Esophagus muscularis mucosa (tissue), 4 donors: ENCODE measurements at places on chromosomes 13 and 19. TPM values are rescaled to one million over a fixed set of nuclear protein-coding genes. Genes with fewer than 3 reads are reported as not detected.
A peak's percentile ranks its signal among the peaks of the same experiment; 100 is the strongest.

Gene ZNF574
- total RNA-seq = 28.4 TPM

Gene KLK15
- total RNA-seq = not detected

Gene SEMA6B
- 9.8 TPM for total RNA-seq

DNA sequence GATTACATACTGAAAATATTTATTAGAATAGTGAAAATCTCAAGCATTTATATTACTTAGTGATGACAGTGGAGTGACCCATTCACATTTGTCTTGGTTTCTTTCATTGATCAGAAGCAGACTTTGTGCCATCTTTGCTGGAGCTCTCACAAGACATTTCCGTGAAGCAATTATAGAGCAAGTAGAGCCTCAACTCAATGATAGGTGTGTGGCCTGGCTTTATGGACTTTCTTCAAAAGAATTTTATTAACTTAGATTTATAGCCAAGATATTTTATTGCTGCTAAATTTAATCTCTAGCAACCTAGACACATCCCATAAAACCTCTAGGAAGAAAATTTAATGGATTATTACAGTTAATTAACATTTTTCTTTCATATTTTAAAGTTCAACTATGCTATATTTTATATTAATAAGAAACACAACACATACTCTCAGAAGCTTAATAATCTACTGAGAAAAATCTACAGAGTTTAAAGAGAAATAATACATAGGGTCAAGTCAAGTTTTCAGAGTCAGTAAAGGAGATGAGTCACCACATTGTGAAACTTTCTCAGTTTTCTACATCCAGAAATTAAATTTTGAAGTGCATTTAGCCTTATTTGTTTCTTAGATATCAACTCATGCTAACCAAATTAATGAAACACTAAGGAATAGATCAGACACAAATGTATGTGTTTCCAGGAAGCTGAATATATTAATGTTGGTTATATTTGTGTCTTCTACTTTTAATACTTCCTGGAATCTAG is 160.5 kb downstream of the LACC1 start:
- no peak for DNase-seq

DNA sequence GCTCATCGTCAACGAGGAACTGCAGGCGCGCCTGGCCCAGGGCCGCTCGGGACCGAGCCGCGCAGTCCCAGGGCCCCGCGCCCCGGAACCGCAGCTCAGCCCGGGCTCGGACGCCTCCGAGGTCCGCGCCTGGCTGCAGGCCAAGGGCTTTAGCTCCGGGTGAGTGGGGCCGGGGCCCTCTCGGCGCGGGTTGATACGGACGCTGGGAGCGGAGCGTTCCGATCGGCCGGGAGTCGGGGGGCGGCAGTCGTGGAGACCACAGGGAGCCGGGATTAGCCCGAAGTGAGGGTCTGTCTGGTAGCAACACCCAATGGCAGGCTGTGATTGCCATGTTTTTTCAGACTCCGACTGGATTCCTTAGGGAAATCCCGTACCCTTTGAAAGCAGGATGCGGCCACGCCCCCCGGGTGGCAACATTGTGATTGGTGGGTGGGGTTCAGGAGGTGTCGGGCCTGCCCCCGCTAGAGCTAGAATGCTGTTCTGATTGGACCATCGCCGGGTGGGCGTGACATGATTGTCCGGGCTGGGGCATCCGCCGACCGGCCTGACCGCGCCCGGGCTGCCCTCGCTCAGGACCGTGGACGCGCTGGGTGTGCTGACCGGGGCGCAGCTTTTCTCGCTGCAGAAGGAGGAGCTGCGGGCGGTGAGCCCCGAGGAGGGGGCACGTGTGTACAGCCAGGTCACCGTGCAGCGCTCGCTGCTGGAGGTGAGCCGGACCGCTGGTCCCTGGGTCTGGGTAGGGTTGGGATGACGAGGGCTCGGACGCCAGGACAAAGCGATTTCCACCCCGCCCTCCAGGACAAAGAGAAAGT is 11.3 kb downstream of the EPS8L1 start:
- DNase-seq = peak; percentile 98

GRCh38 chr13:109730812-109731335 is 55.5 kb downstream of the IRS2 start:
- DNase-seq = no peak

DNA sequence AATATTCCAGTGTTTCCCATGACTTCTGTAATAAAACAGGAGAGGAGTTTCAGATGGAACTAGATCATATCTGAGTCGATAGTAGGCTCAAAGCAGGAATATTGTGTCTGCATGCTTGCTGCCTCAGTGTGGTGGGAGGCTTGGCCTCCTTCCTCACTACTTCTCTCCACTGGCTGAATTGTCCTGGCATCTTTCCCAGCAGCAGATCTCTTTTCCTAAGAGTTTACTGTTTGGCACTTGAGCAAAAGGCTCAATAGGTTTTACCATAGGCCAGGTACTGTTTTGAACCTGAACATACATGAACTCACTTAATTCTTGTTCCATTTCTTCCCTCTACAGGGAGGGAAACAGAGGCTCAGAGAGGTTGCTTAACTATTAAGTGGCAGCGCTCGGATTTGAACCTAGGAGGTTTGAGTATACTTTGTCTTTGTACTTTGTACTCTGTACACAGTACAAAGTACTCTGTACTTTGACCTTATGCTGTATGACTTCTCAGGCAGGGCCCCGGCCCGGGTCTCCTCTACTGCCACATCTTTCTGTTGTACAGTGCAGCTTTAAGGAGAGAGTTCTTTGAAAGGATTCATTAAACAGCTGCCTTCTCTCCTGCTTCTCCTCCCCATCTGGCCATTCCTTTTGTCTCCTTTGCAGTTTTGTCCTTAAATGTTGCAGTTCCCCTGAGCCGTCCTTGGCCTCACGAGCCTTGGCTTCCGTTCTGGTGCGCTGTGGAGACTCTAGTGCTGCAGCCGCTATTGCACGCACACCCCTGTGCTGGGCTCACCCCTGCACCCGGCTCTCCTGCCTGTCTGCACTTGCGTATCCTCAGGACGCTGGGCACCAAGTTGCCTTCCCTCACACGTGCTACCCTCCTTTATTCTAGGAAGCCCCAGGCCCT is 8.1 kb downstream of the B3GLCT start:
- peak; percentile 90 for DNase-seq

Gene STOML3
- not detected for total RNA-seq

Gene DHRS12
- 15.6 TPM for total RNA-seq

Gene CCDC169
- total RNA-seq = 0.42 TPM

DNA sequence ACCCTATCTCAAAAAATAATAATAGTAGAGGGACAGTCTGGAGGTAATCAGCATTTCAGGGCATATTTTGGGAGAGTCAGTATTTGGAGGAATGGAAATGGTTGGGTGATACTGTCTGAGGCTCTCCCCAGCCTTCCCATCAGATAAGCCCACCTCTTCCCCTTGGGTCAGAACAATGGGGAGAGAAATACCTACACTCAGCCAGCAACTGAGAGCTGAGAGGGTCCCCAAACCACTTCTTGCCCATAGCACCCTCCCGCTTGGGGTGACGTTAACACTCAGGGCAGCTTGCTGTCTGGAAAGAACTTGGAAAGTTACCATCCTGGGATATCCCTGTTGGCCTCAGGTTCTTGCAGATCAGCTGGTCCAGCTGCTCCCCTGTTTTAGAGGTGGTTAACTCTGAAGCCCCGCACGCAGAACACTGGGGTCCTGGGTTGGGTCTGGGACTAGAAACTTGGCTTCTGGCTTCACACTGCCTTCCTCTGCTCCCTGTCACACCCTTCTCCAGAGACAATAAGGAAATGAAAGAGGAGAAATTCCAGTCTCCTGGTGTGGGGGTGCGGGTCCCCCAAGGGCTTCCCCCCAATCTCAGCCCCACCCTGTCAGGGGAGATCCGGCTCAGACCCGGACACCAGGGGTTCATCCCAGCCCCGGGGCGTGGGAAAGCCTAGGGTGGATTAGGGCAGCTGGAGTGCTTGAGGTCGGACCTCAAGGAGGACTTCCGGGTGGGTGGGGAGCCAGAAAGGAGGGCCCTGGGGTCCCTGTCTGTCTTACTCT is 2.5 kb downstream of the FOXA3 start:
- no peak for DNase-seq

DNA sequence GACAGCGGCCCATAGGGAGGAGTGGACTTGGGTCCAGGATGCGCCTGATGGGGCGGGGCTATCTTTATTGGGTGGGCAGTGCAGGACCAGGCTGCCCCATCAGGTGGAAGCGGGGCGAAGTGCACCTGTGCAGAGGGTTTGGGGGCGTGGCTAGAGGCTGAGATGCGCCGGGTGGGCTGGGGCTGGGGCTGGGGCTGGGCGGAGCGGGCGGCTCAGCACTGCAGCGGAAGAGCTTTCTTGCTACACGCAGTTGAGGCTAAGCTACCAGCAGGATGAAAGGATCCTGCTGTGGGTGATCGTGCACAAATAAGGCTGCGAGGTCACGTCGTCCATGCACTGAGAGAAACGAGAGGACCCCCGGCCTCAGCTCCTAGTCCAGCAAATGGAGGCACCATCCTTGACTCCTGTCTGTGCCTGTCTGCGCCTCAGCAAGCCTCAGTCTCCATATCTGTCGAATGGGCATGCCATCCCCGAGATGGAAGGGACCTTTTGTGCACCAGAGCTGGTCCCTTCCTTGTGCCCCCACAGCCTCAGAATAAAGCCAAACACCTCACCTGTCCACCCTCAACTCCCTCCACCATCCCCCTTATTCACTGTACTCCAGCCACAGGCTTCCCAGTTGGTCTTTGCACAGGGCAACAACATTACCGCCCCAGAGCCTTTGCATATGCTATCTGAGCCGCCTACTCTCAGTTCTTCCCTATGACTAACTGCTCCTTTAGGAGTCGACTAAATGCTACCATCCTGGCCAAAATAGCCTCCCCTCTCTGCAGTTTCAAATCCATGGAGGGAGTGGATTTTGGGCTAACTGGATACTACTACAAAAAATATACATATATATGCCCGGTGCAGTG is 21.0 kb upstream of the HOMER3 start:
- no peak for DNase-seq

DNA sequence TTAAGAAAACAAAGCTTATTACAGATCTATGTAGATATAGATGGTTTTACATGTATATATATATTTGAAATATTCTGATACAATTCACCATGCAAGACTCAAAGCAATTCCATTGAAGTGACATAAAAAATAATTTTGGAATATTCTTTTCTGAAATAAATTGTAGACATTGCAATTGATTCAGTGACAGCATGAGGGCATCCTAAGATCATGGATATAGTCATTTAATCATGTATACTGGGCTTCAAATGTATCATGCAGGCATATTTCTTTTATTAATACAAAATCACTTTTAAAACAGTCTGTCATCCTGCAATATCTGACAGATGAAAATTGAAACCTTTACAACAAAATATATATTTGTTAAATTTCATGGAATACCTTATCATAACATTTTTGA is 286.7 kb upstream of the SLITRK6 start:
- DNase-seq = no peak

Gene LHB
- not detected for total RNA-seq

- no peak for DNase-seq
These were observed 19.7 kb upstream of the CPB2 start for GRCh38 chr13:46124531-46124966.

Gene GAPDHS
- not detected for total RNA-seq

- no peak for DNase-seq
These were observed 13.0 kb downstream of the CIC start for GRCh38 chr19:42281827-42282762.

DNA sequence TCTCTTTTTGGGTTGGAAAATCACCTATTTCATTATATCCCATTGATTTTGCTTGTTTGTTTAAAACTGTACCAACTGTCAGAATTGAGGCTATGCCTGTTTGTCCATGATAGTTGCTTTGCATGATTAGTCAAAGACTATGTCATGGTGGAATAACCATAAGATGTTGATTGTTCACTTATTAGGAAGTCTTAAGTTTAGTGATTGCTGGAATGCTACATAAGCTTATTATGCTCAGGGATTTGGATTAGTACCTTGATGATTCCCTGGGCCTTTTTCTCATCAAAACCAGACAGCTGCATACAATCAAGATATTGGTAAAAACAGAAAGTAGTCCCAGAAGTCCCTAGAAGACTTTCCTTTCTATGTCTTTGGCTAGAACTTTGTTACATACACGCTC is 954.7 kb downstream of the PCDH9 start:
- DNase-seq = no peak

- DNase-seq = no peak
These were observed 2.3 kb downstream of the CEBPG start for GRCh38 chr19:33375837-33376159.

DNA sequence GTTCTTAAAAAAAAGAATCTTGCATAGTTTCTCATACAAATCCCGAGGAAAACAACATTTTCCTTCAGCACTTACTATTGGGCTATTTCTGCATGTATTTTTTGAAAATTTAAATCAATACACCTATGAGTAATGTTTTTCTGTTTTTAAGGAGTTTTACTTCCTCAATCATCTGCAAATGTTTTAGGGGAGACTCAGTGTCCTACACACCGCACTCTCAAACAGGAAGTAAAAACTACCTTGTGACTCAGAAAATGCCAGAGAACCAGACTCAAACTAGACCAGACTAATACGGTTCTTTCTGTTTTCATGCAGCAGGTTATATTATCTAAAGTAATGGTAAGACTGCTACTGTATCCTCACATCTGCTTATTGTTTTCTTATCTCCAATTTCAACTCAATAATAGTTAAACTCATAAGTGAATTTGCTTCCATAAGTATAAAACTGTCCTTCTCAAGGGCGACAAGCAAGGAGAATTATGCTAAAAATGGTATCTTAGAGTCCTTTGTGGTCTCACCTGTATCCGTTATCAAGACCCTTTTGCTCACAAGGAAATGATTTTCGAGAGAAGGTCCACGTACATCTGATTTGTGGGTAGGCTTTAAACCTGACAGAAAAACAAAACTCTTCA is 52.5 kb downstream of the FLT3 start:
- no peak for DNase-seq

DNA sequence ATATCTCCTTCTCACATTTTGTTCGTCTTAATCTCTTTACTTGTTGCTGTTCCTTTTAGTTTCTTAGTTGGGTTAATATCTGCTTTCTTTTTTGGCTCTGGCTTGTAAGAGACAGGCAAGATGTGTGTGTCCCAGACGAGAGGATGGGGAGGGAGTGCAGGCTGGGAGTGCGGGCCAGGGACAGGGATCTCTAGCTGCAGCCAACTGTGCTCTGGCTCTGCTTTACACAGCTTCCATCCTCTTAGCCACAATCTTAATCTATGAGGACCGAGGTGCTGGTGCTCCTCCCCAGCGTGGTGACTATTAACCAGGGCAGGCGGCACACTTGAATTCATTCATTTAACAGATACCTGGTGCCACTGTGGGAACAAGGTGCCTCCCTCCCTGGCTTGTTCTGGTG is 70.9 kb upstream of the WASF3 start:
- DNase-seq = no peak

Gene S1PR2
- total RNA-seq = 14.5 TPM

Gene DKKL1
- 0.40 TPM for total RNA-seq

- DNase-seq = no peak
These were observed 156.2 kb downstream of the SIPA1L3 start for GRCh38 chr19:38062959-38063761.

DNA sequence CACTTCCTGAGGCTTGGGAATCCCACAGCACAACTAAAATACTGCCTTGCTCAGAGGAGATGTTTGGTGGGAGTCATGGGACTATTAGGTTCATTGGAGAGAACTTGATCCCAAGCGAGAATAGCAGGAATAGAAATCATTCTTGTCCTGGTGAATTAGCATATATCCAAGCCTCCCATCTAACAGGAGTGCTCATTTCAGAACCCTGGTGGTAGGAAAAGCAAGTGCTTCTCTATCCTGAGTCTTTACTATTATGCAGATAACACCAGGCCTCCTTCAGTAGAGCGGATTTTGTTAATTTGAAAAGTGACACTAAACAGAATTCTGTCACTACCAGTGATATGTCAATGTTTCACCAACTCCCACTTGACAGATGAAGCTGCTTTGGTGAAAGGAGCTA is 199.5 kb downstream of the ATP8A2 start:
- no peak for DNase-seq

GRCh38 chr19:18657590-18658365 is 20.9 kb downstream of the KLHL26 start:
- DNase-seq = no peak

- no peak for DNase-seq
These were observed 419.9 kb downstream of the IRS2 start for GRCh38 chr13:109366525-109366924.
